GM12892 (cell line): ENCODE measurements at places on chromosomes 12 and 14.

GRCh38 chr14:24988760-24989159 lies 61.2 kb downstream of the STXBP6 start:
- DNase-seq: no peak

- no peak for DNase-seq
Observed at GRCh38 chr12:132685400-132685799, 1.7 kb downstream of the POLE start.

GRCh38 chr14:76324133-76324532 lies 51.8 kb upstream of the ESRRB start:
- DNase-seq: no peak

GRCh38 chr14:77988096-77988870 lies 181.9 kb upstream of the NRXN3 start:
- DNase-seq: no peak

GRCh38 chr14:99026471-99026870 lies 245.5 kb downstream of the BCL11B start:
- DNase-seq: no peak

DNA sequence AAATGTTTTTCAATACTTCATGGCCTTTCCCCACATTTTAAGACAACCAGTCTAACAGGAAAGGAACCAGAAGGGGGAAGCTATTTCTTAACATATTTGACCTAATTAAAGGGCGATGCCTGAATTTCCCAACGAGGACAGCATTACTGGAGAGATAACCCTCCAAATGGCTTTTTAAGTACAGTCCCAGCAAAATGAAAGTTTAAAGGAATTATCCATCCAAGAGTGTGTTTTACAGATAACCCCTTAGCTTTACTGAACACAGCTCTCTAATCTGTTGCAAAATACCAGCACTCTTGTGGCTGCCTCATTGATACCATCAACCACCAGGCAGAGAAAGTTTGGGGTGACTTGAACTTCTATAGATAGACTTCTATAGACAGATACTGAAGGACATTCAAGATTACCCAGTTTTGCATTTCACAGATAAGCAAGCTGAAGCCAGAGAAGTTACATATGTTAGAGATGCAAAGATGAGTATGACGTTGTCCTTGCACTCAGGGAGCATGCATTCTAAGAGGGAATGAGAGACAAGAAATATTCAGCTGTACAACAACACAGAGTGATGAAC lies 41.3 kb upstream of the DUSP6 start:
- no peak for DNase-seq
